WERI-Rb-1 (cell line): ENCODE measurements at places on chromosomes 16 and 17.

- DNase-seq: no peak
Observed at GRCh38 chr17:74529243-74529642, 2.0 kb downstream of the CD300LB start.

GRCh38 chr16:64657316-64658011 lies 464.4 kb downstream of the CDH11 start:
- no peak for DNase-seq

DNA sequence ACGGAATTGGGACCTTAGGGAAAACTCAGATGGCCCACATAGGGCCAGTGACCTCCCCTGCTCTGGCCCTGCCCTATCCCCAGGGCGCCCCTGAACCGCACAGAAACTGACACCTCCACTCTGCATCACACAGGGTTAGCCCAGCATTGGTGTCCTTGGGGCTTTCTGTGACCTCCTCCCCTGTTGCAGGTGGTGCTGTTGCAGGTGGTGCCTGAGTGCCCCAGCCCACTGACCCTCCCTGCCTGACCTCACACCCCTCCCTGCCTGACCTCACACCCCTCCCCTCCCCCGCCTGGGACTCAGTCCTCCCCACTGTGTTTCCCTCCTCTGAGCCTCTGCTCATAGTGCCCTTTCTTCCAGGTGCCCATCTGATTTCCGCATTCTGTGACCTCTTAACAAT lies 21.4 kb downstream of the TNFRSF13B start:
- DNase-seq: no peak

DNA sequence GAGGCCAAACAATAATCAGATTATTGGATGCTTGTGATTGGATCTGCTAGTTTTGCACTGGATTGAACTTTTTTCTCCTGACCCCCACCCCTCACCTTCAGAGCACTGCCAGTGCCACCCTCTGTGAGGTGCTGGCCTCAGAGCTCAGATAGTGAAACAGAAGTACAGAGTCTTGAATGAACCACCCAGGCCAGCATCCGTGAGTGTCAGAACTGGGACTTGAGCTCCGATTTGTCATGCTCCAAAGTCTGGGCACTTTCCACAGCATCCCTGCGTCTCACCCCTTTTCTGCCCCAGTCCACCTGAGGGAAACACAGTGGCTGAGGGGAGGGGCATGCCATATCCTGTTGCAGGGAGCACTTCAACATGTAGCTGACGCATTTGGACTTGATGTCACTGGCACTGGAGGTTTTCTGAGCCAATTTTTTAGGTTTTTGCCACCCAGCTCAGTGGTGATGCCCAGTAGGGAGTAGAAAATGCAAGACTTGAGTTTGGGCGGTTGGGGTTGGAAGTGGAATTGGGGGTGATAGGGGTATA lies 47.3 kb downstream of the SMPD3 start:
- no peak for DNase-seq

DNA sequence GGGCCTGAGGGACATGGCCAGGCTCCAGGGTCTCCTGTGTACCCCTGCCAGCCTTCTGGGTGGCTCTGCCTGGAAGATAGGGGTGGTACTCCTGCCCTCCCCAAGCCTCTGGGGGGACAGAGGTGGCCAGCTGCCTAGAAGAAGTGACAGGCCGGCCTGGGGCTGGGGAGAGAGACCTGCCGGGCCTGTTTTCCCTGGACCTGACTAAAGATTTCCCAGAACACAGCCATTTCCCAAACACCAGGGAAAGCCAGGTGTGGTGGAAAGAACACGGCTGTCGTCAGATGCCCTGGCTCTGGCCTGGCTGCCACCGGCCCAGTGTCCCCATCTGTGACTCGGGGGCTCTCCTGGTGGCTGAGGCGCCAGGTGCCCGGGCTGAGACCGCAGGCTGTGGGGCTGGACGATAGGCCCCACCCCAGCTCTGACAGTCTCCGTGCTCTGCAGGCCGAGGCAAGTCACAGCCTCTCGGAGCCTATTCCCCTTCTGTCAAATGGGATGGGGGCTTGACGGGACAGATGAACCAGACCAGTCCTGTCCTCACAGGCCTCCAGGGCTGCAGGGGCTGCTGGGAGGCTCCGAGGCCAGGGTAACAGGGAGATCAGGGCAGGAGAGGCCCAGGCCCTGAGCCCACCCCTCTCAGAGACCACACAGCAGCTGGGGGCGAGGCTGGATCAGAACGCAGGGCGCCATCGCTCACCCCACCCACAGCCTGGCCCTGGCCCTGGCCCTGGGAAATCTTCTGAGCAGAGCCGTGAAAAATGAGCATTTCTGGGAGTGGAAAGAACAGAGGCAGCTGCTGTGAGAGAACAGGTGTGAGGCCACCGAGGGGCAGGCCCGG lies 33.1 kb downstream of the CTU2 start:
- DNase-seq: no peak

DNA sequence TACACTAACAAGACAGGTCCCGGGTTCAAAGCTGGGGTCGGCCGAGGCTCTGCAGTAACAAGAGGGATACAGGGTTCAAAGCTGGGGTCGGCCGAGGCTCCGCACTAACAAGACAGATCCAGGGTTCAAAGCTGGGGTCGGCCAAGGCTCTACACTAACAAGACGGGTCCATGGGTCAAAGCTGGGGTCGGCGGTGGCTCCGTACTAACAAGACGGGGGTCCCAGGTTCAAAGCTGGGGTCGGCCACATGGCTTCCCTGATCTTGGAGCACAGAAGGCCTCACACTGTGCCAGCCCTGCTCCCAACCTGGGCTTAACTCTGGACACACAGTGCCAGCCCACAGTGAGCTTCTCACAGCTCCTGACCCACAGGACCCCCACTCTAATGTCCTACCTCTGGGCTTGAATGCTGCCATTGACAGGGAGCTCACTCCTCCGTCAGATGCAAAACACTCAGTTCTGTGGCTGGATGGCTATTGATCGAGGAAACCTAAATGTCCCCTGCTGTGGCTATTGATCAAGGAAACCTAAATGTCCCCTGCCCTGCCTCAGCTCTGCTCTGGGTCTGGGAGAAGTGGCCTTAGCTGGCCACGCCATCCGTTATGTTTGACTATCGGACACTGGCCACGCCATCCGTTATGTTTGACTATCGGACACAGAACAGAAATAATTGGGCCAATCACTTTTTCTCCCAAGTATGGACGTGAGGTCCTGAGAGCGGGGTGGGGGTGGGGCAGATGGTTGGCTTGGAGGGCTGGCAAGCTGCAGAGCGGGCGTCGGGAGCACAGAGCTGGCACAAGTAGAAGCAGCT lies 54.6 kb upstream of the DOC2B start:
- DNase-seq: no peak

- no peak for DNase-seq
Observed at GRCh38 chr16:83147244-83147643, 520.5 kb downstream of the CDH13 start.

- peak; percentile 57 for DNase-seq
Observed at GRCh38 chr17:13306310-13306962, 288.6 kb upstream of the ELAC2 start.

GRCh38 chr17:80716986-80717719 lies 172.5 kb downstream of the RPTOR start:
- no peak for DNase-seq

- no peak for DNase-seq
Observed at GRCh38 chr16:5205361-5206040, 107.9 kb upstream of the EEF2KMT start.

DNA sequence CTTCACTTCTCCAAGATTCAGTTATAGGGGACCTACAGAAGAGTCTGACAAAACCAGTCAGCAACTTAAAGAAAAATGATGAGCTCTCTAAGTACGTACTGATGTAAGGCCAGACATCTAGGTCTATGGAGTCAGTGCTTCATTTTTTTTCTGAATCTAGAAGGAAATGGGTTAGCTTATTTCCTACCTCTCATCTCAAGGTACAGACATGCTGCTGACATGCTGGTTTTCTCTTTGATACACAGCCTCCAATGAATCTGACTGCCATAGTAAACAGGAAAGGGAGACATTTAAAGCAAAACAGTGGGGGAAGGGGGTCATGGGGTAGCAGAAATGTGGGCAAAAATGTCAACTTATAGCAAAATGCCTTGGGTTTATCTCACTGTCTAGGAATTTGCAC lies 16.4 kb downstream of the CDR2 start:
- DNase-seq: no peak

DNA sequence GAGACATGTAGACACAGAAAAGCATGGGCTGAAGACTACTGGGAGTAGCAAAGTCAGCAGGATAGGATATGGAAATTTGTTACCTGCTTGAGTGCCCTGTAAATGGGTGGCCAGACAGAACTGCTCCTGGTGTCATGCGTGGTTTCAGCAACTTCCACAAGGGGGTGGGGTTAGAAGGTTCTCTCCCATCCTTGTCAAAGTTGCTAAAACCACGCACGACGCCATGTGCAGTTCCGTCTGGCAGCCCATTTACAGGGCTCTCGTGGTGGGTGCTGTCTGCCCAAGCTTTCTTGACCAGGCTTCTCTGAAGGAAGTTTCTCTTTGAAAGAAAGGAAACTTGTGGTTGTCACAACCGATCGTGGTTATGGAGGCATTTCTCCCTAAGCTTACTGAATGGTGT lies 6.9 kb upstream of the DBNDD1 start:
- no peak for DNase-seq

DNA sequence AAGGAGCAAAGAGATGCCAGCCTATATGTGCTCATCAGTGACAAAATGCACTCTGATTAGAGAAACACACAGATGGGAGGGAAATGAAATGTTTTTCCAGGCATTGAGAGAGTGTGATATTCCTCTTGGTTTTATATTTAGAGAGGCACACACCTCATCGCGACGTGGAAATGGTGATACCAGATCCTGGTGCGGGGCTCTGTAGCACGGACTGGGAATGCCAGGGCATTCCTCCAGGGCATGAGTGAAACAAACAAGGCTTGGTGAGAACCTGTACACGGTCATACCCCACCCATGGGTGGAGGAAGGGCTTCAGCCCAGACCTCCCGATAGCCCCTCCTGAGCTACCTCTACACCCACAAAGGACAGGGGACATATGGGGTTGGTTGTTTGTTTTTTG lies 280.2 kb downstream of the C16orf95 start:
- no peak for DNase-seq

- no peak for DNase-seq
Observed at GRCh38 chr17:54899721-54900456, 763 bp upstream of the TOM1L1 start.

DNA sequence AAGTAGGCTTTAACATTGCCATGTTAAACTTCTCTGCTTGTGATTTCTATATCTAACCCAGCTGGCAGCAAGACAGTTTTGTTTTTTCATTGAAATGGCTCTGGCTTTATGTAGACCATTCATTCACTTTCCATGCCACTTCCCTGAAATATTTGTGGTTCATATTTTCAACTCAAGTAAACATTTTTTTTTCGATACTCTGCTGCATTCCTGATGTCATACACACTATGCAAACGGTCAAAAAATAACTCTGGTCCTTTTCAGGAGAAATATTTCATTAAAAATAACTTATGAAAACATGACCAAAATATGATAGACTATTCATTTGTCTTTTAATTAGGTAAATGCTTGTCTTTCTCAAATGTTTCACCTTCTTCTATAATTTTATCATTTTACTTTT lies 116.3 kb downstream of the USP22 start:
- DNase-seq: no peak

DNA sequence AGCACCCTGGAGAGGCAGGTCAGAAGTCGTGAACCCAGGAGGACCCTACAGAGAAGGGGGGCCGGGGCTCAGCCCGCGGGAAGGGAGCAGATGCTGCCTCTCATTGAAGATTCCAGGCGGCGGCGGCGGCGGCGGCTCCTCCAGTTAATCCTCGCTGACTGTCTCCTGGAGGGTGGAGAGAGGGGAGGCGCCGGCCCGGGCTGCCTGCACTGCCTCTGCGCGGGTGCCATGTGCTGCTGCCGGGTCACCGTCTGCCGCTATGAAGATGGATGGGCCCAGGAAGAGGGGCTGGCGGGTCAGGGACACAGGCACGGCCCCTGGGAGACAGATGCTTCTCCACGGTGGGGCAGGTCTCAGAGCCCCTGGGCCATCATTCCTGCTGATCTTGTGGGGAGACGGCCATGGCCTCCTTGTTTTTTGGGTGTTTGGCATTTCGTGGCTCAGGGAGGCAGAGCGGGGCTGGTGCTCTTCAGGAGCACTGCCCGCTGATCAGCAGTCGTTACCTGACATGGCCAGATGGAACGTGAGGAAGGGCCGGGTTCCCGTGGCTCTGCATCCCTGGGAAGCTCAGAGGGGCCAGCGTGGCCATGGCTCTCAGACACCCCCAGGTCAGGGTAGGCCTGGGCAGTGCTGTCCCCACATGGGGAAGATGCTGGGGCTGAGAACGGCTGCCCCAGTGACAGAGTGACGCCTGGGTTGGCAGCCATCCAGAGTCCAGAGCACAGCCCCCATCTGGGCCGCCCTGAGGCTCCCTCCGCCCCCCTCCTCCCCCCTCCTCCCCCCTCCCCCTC lies 36.1 kb downstream of the GINS2 start:
- peak; percentile 88 for DNase-seq

DNA sequence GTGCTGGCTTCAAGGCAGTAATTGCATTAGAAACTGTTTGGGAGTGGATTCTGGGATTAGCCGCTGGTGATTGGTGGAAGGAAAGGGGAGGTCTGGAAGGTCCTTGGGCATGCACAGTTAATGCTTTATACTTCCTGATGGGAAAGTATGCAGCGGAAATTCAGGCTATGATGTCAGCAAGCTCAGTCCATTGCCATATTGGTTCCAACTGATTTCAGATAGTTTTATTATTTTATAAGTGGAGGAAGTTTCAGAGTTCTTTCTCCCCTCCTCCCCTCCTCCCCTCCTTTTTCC lies 8.1 kb upstream of the CMTR2 start:
- no peak for DNase-seq

- no peak for DNase-seq
Observed at GRCh38 chr17:4318596-4318995, 47.9 kb downstream of the UBE2G1 start.
